Upper lobe of right lung (tissue), 1 donor: ENCODE measurements at places on chromosomes 16 and 17. TPM values are rescaled to one million over a fixed set of nuclear protein-coding genes. Genes with fewer than 3 reads are reported as not detected.
A peak's percentile ranks its signal among the peaks of the same experiment; 100 is the strongest.

HID1 gene
- total RNA-seq, result 33.5 TPM

GRCh38 chr16:54362591-54363206 lies 76.1 kb upstream of the IRX3 start:
- H3K36me3 ChIP-seq, result no peaks in the 10 kb centered on the region
- no peaks in the 10 kb centered on the region for H3K4me1 ChIP-seq
- peaks cover 5% of the 10 kb centered on the region for H3K27me3 ChIP-seq

DNA sequence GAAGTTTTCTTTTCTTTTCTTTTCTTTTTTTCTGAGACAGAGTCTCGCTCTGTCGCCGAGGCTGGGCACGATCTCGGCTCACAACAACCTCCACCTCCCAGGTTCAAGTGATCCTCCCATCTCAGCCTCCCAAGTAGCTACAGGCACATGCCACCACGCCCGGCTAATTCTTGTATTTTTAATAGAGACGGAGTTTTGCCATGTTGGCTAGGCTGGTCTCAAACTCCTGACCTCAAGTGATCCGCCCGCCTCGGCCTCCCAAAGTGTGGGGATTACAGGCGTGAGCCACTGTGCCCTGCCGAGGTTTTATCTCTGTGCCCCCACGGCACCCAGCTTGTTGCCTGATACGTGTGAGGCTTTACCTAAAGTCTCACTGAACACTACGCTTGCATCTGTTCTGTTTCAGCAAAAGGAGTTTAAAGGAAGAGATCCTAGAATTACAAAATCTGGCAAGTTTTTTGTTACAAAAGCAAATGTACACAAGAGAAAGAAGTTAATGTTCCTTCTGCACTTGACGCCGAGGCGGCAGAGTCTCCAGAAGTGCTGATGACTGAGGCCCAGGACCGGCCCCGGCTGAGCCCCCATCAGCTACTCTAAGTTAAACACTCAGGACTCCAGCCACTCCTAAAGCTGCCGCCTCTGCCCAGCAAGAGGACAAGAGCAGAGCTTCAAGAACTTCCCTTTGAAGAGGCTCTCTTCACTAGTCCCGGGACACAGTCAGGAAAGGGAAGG lies 9.2 kb downstream of the ABCA3 start:
- DNase-seq, result peak; percentile 91
- no peaks in the 10 kb centered on the region for H3K27me3 ChIP-seq
- no peaks in the 10 kb centered on the region for H3K4me1 ChIP-seq

C1QTNF1 gene
- 28.3 TPM for total RNA-seq

DNA sequence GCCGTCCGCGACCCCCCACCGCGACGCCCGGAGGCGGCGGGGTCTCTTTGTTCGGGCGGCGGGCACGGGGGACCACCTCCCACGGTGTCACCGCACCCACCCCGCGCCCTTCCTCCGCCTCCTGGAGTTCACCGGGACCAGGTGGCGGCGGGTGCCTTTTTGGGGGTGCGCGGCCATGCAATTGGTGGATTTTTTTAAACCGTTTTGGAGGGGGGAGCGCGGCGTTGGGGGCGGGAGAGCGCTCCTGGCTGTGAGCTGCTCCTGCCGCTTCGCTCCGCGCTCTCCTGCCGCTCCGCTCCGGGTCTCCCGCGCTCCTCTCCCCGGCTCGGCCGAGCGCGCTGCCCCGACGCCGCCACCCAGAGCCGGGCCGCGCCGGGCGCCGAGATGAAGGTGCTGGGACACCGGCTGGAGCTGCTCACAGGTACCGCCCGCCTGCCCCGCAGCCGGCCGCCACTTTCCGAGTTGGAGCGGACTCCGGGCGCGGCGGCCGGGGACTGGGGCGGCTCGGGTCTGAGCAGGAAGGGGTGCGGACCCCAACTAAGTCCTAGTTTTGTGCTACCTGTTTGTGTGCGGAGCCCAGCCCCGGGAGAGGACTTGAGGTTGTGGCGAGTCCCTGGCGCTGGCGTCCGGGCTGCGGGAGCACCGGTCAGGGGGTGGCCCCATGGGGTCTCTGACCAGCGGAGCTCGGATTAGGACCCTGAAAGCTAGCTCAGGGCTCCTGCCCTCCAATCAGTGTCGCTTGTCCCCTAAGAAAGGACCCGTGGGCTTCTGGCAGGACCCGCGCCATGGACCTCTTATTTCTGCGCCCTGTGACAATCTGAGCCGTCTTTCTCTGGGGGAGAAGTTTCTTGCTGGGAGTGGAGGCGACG lies 35.7 kb upstream of the NDRG4 start:
- peaks cover 6% of the 10 kb centered on the region for H3K4me1 ChIP-seq
- H3K36me3 ChIP-seq, result no peaks in the 10 kb centered on the region
- peak overlapping the region; percentile 63 for H3K27ac ChIP-seq
- peaks cover 66% of the 10 kb centered on the region for H3K27me3 ChIP-seq

DNA sequence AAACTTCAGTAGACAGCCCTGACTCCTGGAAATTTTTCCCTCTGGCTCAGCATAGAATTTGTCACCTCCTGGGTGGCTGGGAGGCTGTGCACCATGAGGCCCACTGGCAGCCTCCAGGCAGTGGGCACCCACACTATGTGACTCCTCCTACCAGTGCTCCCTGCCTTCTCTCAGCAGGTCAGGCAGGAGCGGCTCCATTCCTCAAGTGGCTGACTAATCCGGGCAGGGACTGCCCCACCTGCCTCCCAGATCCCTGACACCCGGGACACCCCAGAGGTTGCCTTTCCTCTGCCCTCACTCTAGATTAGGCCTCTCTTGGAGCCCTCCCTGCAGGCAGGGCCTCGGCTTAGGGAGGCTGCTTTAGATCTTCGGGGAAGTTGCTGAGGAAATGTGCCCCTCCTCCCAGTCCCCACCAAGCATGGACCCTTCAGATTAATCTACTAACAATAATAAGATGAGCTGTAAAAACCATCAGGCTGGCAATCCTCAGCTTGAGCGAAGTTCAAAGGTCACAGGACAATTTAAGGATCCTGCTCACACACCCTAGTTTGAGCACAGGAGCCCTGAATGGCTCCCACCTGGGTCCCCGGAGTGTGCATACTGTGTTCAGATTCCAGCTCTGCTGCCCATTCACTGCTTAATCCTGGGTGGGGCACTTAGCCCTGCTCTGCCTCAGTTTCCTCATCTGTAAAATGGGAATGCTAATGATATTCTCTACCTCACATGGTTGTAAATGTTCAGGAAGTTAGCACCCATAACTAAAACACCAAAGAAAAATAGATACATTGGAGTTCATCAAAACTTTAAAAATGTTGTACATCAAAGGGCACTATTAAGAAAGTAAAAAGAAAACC lies 10.0 kb upstream of the MYCBPAP start:
- no peak overlapping the region for H3K4me3 ChIP-seq
- H3K27ac ChIP-seq, result no peak overlapping the region
- H3K36me3 ChIP-seq, result no peaks in the 10 kb centered on the region
- DNase-seq, result no peak
- no peaks in the 10 kb centered on the region for H3K27me3 ChIP-seq

DNA sequence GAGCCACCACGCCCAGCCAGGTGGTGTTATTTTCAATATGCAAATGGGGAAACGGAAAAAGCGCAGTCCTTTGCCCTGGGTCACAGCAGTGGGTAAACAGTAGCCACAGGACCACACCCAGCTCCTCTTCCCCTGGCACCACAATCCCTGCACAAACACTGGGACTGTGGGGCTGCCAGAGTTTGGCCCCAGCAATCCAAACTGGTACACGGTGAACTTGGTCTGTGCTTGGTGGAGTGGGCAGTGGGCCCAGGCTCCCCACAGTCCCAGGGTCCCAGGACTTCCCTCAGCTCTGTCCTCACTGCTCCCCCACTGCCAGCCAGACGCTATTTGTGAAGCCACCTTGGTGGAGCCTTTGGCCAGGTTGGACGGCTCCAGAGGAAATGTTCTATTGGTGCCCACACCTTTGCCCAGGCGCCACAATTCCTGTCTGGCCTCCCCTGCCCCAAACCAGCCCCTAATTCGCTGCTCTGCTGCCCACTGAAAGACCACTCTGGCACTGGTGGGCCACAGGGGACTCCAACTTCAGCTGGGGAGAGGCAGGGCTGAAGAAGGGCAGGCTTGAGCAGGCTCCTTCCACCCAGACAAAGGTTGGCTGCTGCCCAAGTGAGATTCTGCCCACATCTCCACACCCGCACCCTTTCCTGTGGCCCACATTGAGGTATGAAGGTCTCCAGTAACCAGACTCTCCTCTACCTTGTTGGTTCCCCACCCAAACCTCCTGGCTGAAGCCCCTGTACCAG lies 2.1 kb downstream of the CHAD start:
- H3K27me3 ChIP-seq, result peaks cover 12% of the 10 kb centered on the region
- H3K27ac ChIP-seq, result no peak overlapping the region
- peaks cover 13% of the 10 kb centered on the region for H3K36me3 ChIP-seq
- H3K4me1 ChIP-seq, result peaks cover 6% of the 10 kb centered on the region
- no peak for DNase-seq

GRCh38 chr16:49531931-49532840 lies 158.6 kb downstream of the C16orf78 start:
- no peak overlapping the region for H3K27ac ChIP-seq
- no peak overlapping the region for H3K4me3 ChIP-seq
- H3K27me3 ChIP-seq, result no peaks in the 10 kb centered on the region
- DNase-seq, result no peak
- no peaks in the 10 kb centered on the region for H3K36me3 ChIP-seq

- peak overlapping the region; percentile 95 for H3K27ac ChIP-seq
- peak overlapping the region; percentile 99 for H3K4me3 ChIP-seq
- no peaks in the 10 kb centered on the region for H3K36me3 ChIP-seq
- no peaks in the 10 kb centered on the region for H3K27me3 ChIP-seq
Measured at GRCh38 chr17:75457047-75457654, 716 bp downstream of the TMEM94 start.
